Right forelimb (tissue), 1 donor: ENCODE measurements at places on chromosomes 6 and 20.

- DNase-seq, result no peak
Measured at GRCh38 chr6:73854998-73855718, 159.2 kb downstream of the CD109 start.

GRCh38 chr6:167849846-167850459 lies 23.2 kb downstream of the AFDN start:
- DNase-seq, result no peak

DNA sequence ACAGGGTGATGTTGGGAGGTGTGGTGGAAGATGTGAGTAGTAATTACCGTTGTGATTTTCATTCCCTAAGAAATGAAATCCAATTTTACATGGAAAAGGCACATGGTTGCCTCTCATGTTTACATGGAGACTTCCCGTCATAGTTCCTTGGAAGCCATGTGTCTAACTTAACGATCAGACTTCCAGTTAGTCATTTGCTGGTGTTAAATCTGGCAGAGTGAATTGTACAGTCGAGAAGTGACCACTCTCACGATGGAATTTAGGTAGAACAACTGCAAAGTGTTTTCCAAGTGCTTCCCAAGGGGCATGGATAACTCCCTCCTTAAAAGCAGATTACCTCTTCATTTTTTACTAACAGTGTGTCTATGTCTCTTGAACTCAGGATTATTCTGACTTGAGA lies 145.8 kb upstream of the CCN2 start:
- no peak for DNase-seq

GRCh38 chr6:112281821-112282615 lies 27.7 kb upstream of the LAMA4 start:
- DNase-seq, result peak; percentile 74

- no peak for DNase-seq
Measured at GRCh38 chr6:17446713-17447112, 53.3 kb downstream of the CAP2 start.

DNA sequence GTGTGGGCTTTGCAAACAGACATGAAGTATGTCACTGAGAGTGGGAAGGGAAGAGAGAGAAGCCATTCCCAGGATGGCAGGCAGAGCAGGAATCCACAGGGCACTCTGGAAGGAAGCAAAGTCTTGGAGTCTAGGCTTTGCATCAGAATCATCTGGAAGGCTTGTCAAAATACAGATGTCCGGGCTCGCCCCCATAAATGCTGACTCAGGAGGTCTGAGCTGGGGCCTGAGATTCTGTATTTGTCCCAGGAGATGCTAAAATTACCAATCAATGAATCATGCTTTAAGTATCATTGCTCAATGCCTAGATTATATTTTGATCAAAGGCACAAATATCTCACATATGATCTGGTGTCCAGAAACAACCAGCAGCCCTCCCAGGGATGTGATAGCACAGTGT lies 46.3 kb upstream of the PTPRT start:
- no peak for DNase-seq

DNA sequence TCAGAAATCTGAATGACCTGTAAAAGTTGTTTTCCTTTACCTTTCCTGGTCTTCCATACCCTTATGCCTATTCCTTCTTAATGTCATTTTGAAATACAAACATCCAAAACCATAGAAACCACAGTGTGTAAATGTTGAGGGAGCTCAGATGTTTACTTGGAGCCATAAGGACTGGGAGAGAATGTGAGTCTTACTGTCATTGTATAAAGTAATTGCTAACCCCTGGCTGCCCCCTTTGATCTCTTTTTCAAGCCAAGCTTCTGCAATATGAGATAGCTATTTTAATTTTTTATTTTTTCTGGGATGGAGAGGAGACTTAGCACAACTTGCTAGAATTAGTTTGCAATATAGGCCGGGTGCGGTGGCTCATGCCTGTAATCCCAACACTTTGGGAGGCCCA lies 124.4 kb upstream of the AKIRIN2 start:
- DNase-seq, result peak; percentile 57

- no peak for DNase-seq
Measured at GRCh38 chr6:168157272-168158212, 78.5 kb upstream of the FRMD1 start.

GRCh38 chr20:51419231-51419630 lies 123.3 kb downstream of the NFATC2 start:
- DNase-seq, result no peak
